ENCODE measurements at places on chromosomes 13 and 19. TPM values are rescaled to one million over a fixed set of nuclear protein-coding genes. Genes with fewer than 3 reads are reported as not detected.

- ATAC-seq, result no peak
These were observed 435.1 kb downstream of the ZNF536 start for GRCh38 chr19:30807278-30807677.

GRCh38 chr19:38266981-38267597 lies 2.7 kb downstream of the SPINT2 start:
- ATAC-seq, result no peak

- ATAC-seq, result no peak
These were observed 10.7 kb upstream of the CEACAM3 start for GRCh38 chr19:41785653-41786052.

GRCh38 chr13:52659340-52659739 lies 6.7 kb downstream of the SUGT1 start:
- ATAC-seq, result no peak

- ATAC-seq, result no peak
These were observed 2.9 kb upstream of the AMER2 start for GRCh38 chr13:25175026-25175425.

- ATAC-seq, result no peak
These were observed 1141.6 kb upstream of the MIR17HG start for GRCh38 chr13:90205911-90206310.

DNA sequence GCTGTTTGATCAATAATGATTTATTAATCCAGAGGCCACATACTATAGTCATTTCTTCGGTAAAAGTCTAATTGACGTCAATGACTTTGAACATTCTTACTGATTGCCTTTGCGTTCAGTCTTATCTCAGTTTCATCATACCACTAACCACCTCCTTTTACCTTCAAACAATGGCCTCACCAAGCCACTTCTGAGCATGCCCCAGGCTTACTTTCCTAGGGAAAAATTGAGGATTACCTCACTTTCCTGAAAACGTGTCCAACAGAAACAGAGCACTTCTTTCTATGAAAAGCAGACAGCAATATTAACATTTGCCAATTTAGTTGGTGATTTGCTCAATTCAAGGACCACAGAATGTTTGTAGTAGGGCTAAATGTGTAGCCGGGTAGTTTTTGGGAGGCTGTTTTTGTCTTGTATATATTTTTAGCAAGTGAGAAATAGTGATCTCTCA lies 157.6 kb downstream of the KLF5 start:
- ATAC-seq, result no peak

DNA sequence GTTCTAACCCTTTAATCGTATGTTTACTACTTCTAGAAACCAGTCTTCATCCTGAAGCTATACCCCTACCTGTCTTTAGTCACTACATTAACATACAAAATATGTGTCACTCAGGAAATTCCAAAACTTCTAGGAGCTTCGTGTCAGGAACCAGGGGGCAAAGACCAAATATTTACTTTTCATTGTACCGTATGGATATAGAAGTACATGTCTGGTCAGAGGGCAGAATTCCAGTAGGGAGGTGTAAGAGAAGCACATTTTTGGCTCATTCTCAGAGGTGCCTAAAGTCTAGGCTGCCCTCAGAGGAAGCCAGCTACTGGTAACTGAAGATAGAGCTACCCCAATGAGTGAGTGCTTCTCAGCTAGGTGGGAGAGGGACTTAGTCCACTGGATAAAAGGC lies 320.7 kb downstream of the DIAPH3 start:
- ATAC-seq, result no peak

- ATAC-seq, result no peak
These were observed 22.0 kb downstream of the ZNF235 start for GRCh38 chr19:44282846-44283245.

GRCh38 chr13:59354665-59355369 lies 808.9 kb downstream of the DIAPH3 start:
- ATAC-seq, result no peak

DNA sequence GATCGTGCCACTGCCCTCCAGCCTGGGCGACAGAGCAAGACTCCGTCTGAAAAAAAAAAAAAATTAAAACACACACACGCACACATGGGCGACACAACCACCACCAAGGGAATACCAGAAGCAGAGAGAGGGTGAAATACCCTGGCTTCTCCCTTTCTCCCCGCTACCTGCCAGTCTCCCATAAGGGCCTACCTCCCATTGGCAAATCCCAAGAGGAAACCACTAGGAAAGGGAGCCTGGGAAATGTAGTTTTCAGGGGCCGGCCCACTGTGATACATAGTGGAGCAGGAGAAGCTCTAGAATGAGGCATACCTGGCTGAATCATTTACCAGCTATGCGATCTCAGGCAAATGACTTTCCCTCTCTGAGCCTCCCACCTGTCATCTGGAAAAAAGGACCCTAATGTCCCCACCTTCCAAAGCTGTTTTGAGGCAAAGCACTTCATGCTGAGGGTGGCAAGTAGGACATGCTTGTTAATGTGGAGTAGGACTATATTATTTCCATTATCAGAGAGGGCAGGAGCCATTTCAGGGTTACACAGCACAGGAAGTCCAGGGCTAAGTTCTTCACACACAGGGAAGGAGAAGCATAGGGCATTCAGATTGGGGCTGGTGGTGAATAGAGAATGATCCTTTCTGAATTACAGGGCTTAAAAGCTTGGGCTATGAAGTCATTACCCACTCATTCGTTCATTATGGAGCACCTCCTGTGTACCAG lies 14.3 kb upstream of the HNRNPUL1 start:
- ATAC-seq, result no peak

DNA sequence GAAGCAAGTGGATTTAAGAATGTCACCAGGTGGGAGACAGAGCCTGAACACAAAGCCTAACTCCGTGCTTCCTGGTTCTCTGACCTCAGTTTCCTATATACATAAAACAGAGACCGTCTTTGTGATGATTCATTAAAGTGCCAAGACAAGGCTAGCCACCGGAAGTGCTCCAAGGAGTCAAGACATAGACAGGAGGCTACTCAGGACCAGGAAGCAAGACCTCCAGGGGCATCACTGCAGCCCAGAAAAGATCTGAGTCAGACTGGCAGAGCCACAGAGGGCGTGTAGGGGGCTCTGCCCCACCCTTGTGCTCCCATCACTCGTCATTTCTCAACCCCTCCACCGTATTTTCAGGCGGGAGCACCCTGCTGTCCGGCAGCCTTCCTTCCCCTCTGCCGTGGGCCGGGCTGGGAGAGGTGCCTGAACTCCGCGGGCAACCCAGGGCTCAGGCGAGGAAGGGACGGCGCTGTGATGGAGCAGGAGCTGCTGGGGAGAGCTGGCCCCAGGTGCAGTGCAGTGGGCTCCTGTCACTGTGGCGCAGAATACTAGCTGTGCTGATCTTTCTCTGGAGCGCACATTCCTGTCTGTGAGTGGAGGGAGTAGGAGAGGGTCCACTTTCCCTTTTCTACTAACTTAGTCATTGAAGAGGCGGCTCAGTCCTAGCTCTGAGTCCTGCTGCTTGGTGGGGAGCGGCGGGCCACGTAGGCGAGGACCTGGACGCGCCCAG lies 134.7 kb upstream of the GPR12 start:
- ATAC-seq, result no peak

DNA sequence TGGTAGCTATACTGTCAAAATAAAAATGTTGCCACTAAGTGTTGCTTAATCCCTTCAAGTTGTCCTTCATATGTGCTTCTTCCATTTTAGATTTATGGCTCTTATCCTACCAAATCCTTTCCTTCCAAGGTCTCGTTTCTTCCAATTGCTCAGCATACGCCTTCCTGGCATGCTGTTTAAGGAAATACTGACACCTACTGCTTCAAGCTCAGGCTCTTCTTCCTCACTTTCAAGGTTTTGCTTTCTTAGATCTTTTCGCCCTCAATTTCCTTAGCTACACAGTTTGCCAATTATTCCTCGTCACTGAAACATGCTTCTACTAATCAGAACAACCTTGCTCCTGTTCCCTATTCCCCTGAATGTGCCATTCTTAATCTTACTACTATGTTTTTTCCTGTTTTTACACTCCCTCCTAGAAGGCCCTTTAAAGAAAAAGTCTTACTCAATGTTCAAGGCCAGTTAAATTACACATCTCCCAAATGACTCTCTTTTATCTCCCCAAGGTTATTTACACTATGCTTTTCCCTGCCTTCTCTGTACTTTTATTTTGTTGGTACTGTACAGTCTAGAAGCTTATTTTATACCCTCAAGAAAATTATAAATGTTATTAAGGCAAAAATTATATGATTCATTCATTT lies 343.1 kb downstream of the MZT1 start:
- no peak for ATAC-seq

DNA sequence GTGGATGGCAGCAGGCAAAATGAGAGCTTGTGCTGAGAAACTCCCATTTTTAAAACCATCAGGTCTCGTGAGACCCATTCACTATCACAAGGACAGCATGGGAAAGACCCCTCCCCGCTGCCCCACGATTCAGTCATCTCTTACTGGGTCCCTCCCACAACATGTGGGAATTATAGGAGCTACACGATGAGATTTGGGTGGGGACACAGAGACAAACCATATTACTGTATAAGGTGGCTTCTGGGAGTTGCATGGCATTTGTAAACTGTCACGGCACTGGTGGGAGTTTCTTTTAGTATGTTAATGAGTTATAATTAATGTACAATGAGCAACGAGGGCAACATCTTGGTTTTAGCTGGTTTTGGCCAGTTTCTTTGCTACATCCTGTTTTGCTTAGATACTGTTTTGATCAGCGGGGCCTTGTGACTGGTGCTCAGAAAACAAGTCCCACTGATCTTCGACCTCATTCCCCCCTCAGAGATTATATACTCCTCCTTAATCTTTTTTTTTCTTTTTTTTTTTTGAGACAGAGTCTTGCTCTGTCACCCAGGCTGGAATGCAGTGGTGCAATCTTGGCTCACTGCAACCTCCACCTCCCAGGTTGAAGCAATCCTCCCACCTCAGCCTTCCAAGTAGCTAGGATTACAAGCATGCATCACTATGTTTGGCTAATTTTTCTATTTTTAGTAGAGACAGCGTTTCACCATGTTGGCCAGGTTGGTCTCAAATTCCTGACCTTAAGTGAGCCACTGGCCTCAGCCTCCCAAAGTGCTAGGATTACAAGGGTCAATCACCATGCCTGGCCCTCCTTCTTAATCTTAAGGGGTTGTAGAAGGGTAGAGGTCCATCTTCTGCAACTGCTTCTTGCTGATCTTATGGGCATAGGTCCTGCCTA lies 21.3 kb upstream of the ZNF599 start:
- no peak for ATAC-seq

DNA sequence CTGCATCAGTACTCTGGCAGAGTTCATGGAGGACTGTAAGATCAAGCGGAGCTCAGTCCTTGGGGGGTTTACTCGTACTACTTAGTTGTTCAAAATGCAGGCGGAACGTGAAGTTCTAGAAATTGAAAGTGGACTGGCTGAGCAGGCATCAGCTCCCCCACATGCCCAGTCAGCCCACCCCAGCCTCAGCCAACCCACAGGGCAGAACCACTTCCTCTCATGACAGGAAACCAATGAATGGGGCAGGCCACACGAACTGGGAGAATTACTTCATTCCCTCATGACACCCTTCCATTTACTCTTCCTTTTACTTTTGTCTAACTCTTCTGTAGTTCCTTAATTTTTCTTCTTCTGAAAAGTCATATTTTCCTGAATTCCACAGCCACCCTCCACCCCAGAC lies 71.9 kb downstream of the FLT1 start:
- ATAC-seq, result peak; percentile 53

DNA sequence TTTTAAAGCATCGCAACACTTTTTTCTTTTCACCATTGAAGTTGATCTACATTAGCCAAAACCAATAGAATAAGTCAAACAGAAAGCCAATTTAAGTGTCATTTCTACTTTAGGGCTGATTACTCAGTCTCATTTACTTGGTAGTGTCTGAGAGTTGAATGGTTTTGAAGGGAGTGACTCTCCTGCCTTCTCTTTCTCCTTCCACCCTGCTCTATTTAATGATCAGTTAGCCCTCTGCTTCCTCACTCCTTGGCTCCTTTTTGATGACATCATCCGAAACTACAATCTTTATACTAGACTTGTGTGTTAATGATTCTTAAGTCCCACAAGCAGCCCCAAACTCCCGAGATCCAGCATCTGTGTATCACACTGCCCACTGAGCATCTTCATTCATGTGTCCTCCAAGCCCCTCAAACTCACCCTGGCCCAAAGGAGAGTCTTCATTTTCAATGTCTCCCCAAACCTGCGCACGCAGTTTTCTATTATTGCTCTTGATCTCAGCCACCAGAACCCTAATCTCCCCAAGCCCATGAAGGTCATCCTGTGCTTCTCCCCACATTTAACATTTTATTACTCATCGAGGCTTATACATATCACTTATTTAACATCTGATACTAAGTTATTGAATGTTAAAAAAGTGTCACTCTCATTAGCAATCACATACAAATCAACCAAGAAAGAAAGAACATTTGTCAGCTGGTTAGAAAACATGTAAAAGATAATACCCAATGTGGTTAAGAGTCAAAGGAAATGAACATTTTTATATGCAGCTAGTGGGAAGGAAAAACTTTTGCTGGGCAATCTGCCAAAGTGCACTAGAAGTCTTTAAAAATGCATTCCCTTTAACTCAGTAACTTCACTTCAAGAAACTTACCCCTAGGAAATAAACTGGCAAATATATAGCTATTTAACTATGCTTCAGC lies 32.2 kb upstream of the ARGLU1 start:
- ATAC-seq, result no peak

DNA sequence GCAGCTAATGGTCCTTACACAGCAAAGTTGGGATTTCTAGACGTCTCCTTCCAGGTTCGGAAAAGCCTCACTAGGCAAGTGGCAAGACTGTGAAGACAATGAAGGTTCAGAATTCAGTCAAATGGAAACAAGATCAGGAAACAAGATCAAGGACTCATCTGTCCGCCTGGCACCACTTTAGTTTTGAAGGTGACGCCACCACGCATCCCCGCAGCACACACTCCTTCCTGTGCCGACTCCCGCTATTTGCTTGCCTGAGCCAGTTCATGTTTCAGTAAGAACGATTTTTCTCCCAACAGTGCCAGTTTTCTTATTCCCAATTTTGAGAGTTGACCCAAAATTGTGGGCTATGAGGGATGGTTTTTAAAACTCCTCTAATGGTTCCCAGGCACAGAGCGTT lies 41.4 kb downstream of the MPHOSPH8 start:
- no peak for ATAC-seq

- no peak for ATAC-seq
These were observed 282.4 kb downstream of the MYO16 start for GRCh38 chr13:108911807-108912206.

DNA sequence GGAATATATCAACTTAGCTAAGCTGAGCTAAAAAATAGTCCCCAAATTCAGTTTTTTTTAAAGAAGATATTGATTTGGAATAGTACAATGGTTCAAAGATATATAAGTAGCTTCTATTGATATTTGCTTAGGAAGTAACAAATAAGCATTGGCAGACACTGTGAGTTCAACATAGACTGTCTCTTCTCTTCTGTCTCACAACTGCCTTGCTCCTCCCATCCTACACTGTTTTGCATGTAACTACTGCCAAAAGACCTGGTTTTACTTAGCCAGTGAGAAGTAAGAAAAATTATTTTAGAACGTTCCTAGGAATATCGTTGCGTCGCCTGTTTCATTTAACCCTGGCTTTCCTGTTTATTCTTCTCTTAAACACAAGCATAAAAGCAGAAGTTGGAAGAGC lies 859.0 kb upstream of the SPRY2 start:
- no peak for ATAC-seq

PRODH2 gene
- not detected for total RNA-seq

CAMSAP3 gene
- 2.1 TPM for total RNA-seq

MAU2 gene
- 40.3 TPM for total RNA-seq

PDX1 gene
- total RNA-seq, result not detected

ADGRE2 gene
- 1.4 TPM for total RNA-seq

NEK5 gene
- total RNA-seq, result 0.35 TPM

CGB3 gene
- total RNA-seq, result not detected

FPR1 gene
- 19.8 TPM for total RNA-seq

NLRP11 gene
- total RNA-seq, result not detected

PGLYRP2 gene
- not detected for total RNA-seq

PSG1 gene
- 0.12 TPM for total RNA-seq

FSD1 gene
- 0.67 TPM for total RNA-seq
